ENCODE measurements at places on chromosomes 3 and 15.

DNA sequence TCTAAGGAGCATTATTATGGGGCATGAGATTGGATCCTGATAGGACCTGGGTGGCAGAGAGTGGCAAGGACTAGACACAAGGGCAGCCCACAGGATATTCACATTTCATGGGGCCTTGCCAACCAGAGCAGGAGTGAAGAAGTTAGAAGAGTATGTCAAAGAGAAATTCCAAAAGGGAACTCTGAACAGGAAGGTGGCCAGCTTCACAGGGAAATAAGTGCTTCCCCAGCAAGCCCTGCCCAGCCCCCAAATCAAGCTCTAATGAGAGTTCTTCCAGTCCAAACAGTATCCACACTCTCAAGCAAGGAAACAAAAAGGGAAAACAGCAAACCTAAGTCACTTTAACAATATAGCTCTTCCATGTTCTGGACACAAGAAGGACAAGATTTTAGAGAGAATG lies 130.2 kb upstream of the COL8A1 start:
- no peak for DNase-seq

DNA sequence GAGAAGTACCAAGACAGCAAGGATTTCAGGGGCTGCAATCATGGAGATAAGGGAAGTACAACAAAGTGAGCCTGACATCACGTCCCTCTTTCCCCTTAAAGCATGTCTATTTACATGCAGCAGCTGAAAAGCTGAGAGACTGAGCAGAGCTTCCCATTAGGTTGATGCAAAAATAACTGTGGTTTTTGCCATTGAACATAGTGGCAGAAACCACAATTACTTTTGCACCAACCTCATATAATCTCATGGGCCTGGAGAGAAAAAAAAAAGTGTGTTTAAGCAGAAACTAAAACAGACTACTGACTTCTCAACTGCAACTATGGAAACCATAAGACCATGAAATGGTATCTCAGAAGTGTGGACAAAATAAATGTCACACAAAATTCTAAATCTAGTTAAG lies 48.3 kb downstream of the CCDC12 start:
- no peak for DNase-seq

GRCh38 chr15:55784286-55784685 lies 41.3 kb upstream of the PRTG start:
- no peak for DNase-seq

DNA sequence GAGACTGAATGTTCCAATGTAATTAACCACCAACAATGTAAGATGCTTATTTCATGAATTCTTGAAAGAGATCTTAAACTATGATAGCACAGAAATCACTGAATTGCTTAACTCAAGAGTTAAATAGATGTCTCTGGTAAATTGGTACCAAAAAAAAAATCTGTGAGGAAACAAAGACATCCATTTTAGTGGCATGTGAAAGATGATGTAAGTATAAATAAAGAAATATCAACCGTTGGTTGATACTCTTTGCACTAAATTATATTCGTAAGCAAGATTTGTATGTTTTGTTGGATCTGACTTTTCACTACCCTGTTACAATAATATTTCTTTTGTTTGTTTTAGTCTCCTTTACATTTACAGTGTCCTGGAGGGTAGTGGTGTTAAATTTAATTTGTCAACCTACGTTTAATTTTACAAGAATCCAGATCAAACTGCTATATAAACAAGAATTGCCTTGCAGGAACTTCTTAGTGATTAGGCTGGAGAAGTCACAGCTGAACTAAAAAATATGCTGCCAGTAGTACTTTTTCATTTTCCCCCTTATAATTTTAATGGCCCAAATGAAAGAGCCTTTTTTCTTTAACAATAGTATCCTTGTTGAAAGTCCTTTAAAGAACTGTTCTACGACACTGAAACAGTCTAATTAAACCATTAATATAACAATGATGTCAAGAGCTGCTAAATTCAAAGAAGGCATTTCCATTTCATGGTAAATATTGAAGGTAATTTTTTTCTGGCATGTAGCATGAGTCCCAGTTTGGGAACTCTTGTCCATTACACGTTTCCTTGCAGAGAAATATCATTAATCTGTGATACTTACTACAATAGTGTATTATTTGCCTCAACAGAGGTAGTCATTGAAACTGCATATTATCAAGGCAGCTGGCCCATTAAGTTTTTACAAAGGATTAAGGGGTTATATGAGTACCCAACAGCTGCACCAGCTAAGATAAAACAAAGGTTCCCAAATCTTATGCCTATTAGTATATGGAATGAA lies 109.6 kb upstream of the PHLDB2 start:
- no peak for DNase-seq

GRCh38 chr3:38643592-38643991 lies 5.9 kb downstream of the SCN5A start:
- no peak for DNase-seq

- DNase-seq: no peak
Observed at GRCh38 chr15:65979316-65979715, 110.0 kb downstream of the RAB11A start.

DNA sequence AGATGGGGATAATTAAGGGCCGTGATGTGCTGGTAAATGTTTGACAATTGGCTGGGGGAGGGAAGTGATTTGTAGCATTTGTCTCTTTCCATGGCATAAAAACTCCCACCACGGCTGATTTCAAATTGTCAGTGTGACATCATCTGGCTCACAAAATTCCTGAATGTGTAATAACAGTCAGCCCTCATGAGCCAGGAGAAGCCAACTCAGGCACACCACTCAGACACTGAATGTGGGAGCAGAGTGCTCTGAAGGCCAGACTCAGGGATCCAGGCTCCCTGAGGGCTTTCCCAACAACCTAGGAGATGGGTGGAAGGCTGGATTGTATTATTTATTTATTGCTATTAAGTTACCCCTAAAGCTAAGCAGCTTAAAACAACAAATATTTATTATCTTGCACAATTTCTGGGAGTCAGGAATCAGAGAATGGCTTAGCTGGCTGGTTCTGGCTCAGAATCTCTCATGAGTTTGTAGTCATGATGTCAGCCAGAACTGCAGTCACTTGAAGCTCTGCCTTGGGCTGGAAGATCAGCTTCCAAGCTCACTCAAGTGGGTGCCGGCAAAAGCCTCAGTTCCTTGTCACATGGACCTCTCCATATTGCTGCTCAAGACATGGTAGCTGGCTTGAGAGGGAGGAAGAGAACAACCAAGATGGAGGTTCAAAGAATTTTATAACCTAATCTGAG lies 6.5 kb upstream of the CPEB1 start:
- DNase-seq: no peak

DNA sequence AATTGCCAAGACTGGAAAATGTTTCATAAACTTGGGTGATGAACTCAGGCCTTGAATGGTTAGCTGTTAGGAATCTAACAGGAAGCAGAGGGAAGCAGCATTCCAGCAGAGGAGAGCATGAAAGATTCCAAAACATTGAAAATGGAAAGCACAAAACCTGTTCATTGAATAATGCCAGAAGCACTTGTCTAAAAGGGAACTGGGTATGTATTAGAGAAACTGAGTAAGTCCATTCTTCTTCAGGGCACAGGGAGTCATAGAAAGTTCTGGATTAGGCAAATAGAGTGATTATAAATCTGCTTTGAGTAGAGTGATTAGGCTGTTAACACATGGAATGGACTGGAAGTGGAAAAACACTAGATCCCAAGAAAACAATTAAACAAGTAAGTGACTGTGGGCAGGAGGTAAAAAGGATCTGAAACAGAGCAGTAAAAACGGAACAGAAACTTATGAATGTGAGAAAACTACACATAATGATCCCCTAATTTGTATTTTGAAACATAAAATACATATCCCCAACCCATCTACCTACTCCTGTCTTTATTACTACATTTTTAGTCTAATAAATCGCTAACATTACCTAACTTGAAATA lies 343.4 kb downstream of the TBC1D5 start:
- DNase-seq: no peak

GRCh38 chr15:66452420-66452819 lies 45.1 kb downstream of the SNAPC5 start:
- DNase-seq: no peak

- DNase-seq: no peak
Observed at GRCh38 chr3:46895761-46896160, 18.2 kb downstream of the PTH1R start.

GRCh38 chr3:61371123-61371522 lies 119.9 kb upstream of the FHIT start:
- DNase-seq: no peak

GRCh38 chr3:13947912-13948311 lies 68.0 kb upstream of the WNT7A start:
- DNase-seq: no peak

DNA sequence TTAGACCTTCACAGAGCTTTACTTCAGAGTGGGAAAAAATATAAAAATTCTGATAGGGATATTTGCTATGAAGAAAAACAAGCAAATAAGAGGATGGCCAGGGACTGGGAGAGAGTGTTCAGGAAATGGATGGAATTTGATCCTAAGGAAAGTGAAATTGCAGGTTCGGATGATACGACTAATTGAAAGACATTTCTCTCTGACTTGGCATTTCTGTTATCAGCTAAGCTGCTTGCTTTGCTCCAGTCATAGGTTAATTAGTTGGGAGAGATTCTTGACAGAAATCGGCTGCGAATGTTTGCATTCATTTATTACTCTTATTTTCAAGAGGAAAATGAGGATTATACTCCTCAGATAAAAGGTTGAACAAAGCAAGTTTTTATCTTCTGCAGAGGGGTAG lies 808.7 kb upstream of the NECTIN3 start:
- DNase-seq: no peak

DNA sequence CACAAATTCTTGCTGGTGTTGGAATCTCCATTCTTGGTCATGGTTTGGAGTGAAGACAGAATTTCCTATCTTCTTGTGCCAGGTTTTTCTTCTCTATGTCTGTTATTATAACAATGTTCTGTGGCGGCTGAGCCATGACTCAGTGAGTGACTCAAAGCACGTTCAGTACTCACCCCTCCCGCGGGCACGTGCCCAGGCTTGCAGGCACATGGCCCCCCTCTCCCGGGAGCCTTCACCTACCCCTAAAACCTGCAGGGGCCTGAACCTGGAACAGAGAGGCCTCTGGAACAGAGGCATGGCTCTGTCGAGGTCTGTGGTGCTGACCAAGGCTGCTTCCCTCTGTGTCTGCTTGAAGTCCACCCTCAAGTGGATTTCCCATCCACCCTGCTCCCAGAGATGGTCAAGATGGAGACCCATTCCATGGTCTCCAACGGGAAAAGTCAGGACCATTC lies 27.6 kb downstream of the PLXNB1 start:
- DNase-seq: peak; percentile 83

- peak; percentile 39 for DNase-seq
Observed at GRCh38 chr3:50299929-50300680, 900 bp upstream of the HYAL3 start.

- no peak for DNase-seq
Observed at GRCh38 chr3:128296469-128297251, 143.4 kb downstream of the EEFSEC start.

- DNase-seq: no peak
Observed at GRCh38 chr3:60010781-60011180, 961.0 kb upstream of the CFAP20DC start.

DNA sequence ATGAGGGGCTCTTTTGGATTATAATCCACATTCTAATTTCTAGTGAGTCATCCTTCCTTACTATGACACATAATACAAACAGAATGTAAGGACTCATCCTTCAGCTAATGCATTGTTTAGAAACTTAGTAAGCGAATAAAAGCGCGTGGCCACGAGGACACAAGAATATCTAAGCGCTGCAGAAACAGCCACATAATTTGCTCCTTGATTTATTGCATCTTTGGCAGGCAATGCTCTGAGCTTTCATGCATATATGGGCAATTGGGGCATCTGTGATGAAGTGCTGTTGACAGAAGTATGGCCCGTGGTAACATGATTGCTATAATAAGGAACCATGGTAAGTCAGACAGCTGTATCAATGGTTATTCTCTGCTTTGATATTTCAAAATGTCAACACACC lies 191.3 kb upstream of the ZNF385D start:
- peak; percentile 98 for DNase-seq

- DNase-seq: no peak
Observed at GRCh38 chr3:34844323-34844620, 795.1 kb upstream of the ARPP21 start.

GRCh38 chr15:99385005-99385669 lies 133.9 kb downstream of the LRRC28 start:
- no peak for DNase-seq

DNA sequence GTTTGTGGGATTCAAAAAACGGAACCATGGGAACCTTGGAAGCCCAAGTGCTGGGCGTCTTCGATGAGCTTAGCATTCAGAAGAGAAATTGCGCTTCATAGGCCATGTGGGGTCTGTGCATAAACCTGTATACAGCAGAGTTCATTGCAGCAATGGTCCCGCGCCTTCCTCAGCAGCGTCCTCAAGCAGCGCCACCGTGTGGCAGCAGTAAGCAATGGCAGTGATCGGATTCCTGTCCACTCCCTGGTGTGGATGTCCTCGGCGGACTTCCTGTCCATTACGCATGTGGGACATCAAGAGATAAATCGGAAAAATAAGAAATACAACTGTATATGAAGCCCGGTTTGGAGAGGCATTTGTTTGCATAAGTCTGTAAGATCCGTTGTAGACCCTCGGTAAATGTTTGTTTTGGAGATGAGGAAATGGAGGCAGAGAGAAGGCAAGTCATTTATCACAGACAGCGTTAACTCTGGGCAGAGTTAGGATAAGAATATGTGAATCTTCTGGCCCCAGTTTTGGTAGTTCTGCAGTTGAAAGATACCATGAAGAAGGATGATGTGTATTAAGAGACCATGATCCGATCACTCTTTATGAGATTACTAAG lies 57.7 kb downstream of the CNTN4 start:
- peak; percentile 9 for DNase-seq
